NCI-H1105 treated with DMSO at 0.1 percent for 48 hours (cell line): ENCODE measurements at places on chromosomes 3 and 15.
A peak's percentile ranks its signal among the peaks of the same experiment; 100 is the strongest.

- DNase-seq, result no peak
Measured at GRCh38 chr3:127135241-127136023, 57.5 kb upstream of the PRR23E start.

- DNase-seq, result no peak
Measured at GRCh38 chr3:126636436-126636835, 18.5 kb downstream of the TXNRD3 start.

DNA sequence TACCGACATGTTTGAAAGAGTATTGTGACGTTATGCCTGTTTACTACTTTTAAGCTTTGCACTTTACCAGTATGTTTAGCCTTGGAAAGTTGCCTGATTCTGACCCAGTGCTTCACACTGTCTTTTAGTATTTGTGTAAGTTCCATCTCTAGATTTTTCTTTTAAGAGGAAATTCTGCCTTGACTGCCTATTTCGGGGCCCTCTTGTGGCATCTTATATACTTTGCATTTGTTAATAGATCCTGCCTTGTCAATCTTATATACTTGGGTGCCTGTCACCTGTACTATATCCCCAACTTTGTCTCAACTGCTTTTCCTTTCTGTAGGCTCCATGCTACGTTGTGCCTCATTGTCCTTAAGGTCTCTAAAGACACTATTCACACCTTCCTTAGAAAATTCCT is 244.6 kb downstream of the STXBP5L start:
- DNase-seq, result no peak

DNA sequence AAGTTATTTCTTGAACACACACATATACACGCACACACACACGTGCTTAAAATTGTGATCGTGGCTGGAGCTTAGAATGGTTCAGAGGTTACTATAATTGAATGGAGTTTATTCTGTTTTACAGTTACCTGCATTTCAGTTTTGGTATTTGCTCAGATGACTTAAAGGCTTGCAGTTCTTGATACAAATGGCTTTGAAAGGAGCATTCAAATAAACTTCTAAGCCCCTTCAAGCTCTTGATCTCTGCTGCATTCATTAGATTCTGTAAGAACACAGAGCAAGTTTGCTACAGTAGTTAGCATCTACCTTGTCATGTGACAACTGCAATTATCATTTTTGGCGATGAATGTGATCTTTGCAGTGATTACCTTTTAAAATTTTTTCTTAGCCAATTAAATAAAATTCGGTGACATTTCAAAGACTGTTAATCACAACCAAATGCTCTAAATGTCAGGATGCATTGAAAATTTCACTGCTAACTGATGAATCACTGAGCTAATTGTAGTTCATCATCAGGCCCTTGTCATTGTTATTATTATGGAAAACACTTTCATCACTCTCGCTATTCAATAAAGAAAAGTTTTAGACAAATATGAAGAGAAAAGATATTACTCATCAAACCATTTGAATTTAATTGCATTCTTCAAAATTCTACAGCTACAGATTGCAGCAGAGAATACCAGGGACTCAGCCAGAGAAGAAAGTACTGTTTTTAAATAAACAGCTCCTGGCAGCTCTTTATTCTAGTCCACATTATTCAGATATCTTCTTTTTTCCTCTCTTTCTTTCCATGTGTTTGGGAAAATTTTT is 296.1 kb downstream of the LRTM1 start:
- DNase-seq, result no peak

- no peak for DNase-seq
Measured at GRCh38 chr3:140019946-140020345, 85.0 kb downstream of the CLSTN2 start.

DNA sequence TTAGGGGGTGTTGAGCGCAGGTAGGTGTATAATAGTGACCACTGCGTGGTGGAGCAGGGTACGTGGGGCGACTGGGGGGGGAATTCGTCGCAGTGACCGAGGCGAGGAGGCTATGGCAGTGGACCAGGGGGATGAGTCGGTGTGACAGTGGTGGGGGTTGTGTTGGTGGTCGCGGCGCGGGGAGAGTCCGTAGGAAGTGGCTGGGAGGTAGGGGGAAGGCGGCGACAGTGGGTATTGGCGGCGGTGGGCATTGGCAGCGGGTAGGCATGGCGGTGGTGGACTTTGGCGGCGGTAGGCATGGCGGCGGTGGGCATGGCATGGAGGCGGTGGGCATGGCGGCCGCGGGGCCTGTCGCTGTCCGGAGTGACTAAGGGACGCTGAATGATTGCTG is 739 bp downstream of the SNRPN start:
- DNase-seq, result no peak

DNA sequence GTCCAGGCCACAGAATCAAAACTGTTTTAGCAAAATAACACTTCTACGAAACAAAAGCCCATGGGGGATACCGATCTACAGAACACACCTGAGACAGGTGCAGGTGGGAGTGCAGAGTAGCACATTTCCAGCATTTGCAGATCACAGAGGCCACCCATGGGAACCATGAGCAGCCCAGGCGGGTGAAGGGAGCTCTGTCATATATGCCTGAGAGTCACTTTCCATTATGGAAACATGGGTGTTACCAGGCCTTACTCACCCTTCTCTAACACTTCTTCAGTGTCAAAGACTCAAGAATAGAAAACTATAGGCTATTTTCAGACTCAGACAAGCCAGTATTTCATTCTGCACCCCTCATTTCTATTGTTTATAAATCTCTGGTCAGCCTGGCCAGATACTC is 3.5 kb downstream of the PLA1A start:
- no peak for DNase-seq

DNA sequence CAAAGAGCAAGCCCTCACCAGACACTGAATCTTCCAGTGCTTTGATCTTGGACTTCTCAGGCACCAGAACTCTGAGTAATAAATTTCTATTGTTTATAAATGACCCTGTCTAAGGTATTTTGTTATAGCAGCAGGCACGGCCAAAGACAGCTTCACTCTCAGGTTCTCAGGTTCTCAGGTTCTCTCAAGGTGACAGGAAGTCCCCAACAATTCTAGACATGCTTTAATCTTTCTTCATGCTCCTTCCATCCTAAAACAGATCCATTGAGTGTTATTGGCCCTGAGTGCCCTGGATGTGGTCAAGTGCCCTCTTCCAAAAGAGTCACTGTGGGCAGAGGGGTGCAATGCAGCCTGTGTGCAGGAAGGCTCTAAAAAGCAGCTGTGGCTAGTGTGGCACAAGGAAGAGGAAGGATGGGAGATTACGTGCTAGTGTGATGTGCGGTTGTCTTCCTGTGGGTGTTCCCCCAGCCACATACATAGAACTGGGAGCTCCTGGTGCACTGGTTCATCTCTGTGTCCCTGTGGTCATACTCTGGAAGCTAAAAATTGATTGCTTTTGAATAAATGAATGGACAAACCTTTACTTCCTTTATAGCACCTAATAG is 11.0 kb upstream of the RAB7A start:
- no peak for DNase-seq

DNA sequence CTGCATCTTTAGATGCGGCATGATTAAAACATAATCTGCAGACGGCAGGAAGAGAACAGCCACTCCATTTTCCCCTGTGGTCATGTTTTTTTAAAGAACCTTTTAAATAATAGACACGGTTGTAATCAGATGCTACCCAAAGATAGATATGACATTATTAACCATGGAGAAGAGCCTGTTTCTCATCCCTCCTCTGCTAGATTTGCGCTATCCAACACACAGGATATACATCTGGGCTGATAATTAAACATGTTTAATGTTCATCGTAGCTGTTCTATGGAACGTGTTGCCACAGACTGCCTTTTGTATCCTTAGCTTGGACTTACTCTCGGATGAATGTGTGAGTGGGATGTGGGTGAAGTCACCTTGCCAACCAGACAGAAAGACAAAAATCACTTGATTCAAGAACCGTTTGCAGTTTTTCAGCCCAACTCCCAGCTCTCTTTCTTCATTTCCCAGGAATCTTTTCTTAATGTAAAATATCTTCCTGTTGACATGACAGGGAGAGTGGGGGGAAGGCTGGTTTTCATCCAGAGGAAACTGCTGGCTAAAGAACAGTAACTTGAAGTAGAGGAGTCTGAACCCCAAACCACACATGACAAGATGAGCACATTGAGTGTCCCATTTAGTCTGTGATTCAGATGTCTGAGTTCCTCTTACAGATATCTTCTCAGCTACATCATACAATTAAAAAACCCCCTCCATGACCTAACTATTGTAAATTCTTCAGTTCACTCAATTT is 118.6 kb upstream of the PRICKLE2 start:
- no peak for DNase-seq

- DNase-seq, result no peak
Measured at GRCh38 chr3:107578523-107578922, 55.8 kb downstream of the BBX start.

DNA sequence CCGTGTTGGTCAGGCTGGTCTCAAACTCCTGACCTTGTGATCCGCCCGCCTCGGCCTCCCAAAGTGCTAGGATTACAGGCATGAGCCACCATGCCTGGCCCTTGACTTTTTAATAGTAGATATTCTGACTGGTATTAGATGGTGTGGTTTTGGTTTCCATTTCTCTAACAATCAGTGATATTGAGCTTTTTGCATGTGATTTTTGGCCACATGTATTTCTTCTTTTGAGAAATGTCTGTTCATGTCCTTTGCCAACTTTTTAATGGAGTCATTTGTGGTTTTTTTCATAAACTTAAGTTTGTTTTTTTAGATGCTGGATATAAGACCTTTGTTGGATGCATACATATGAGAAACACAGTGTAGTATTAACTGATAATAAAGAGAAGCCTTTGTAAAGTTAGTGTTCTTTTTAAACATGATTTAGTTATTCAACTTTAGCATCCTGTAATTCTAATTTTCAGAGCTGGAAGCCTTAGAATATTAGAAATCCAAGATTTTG is 280.8 kb downstream of the RBMS3 start:
- DNase-seq, result no peak

DNA sequence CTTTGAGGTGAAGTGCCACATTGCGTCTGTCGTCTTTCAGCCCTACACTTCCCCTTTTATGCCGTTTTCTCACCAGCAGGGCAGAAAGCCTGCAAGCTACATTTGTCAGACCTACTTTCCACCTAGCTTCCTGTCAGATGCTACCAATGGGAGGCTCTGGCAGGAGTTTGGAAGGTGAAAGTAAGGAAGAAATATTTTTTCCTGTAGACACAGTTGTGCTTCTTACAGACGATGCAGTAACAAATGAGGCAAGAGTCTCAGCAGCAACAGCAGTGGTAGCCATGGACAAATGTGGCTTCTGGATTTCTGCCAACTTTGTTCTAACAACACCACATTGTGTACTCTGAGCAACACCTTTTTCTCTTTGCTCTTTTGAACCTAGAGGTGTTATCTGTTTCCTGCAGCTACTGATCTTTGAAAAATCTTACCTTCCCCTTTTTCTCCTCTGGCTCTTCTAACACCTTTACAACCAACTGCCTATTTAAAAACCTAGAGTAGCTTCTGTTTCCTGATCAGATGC is 70.6 kb upstream of the STT3B start:
- no peak for DNase-seq

GRCh38 chr3:8220291-8220690 is 281.3 kb upstream of the LMCD1 start:
- DNase-seq, result no peak

DNA sequence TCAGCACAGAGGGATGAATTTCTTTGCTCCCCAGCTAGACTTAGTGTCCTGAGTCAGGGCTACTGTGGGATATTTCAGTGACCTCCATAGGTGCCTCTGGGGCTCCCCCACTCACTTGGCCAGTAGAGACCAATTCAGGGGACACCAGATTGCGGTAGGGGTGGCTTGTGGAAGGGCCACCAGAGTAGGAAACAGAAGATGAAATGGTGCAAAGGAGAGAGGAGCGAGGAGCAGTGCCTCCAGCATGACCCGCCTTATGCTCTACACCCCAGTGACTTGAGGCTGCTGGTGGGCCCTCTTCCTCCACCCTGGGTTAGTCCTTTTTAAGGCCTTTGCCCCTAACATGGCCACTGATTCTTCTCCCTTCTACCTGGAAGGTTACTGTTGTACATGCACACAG is 2.5 kb downstream of the AEN start:
- no peak for DNase-seq

DNA sequence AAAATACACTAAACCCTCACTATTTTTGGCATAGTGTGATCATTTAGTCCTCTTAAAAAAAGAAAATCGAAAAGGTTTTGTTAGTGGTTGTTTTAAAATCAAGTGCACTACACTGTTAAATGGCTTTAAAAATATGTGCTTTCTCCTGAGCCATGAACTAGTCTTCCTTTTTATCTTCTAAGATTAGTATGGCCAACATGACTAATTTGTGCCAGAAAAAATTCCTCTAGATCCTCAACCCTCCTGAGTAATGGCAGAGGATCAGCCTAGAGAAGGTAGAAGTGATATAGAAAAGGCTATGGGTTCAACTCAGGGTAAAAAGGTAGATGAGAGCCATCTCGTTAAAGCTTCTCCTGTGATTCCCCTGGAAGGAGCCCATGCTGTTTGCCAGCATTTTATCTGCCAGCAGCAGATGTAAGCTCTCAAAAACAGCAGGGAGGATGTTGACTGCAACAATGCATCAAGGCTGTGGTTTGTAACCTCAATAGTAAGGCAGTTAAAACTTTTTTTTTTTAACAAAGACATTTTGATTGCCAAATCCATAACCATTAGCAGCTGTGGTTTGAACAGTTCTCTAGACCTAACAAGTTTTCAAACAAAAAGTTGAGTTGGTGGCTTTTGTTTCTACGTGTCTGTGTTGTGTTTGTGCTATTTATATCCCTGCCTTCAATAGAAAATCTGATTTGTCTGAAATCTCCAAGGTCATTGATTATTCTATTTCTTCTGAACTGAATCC is 30.2 kb upstream of the ZNF609 start:
- DNase-seq, result peak; percentile 48

DNA sequence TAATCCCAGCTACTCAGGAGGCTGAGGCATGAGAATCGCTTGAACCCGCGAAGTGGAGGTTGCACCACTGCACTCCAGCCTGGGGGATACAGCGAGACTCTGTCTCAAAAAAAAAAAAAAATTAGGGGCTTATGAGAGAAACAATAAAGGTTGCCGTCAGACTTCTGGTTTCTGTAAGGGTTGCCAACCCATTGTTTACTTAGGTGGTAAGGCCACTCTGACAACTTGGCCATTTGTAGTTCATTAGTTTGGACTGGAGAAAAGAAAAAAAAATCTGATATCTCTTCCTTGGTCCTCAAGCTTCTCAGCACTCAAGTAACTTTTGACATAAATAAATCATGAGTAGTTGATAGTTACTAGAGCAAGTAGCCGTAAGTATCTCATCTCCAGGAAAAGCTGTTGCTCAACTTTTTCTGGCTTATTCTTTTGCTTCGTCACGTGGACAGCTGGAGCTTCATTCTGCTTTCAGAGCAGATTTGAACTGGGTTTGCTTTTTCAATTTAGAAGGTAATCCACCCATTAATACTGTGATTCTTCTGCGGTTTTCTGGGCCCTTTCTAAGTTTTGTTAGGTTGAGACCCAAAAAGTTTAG is 9.4 kb downstream of the SNX1 start:
- no peak for DNase-seq

DNA sequence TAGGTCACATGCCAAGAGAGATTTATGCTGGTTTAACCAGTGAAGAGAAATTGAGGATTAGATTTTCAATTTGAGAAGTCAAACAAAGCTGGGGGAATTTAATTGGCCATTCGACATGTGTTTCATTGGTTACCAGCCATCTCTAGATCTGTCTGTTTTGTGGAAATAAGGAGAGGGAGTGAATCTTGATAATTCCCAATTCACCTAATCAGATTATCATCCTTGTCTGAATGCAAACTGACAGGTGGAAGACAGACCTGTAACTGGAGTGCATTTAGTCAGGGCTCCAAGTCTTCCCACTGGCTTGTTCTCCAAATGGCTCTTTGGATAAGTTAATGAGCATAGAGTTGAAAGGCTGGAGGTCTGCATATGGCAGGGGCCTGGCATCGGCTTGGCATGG is 1049.3 kb downstream of the NTRK3 start:
- DNase-seq, result no peak
